Stimulated activated CD8-positive, alpha-beta memory T cell treated with anti-CD3 and anti-CD28 coated beads, Interleukin-4, amount 100 ng/mL, for 1 hour (primary cell): ENCODE measurements at places on chromosomes 6 and 20.

DNA sequence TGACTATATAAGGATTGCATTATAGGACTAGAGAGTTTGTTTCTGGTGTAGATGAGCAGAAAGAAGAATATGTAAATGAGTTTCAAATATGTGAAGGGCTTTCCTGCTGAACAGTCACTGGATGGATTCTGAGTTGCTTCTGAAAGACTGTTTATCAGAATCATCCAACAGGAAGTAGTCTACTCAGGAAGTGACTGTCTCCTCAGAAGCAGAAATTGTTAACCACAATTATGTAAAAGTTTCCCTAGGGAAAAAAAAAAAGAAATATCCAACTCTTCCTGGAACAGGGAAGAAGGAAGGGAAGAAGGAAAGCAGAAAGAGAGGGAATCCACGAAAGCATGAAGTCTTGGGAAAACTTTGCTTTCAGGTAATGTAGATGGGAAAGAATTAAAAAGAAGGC, 138.9 kb downstream of the TENT5A start:
- DNase-seq, result no peak

DNA sequence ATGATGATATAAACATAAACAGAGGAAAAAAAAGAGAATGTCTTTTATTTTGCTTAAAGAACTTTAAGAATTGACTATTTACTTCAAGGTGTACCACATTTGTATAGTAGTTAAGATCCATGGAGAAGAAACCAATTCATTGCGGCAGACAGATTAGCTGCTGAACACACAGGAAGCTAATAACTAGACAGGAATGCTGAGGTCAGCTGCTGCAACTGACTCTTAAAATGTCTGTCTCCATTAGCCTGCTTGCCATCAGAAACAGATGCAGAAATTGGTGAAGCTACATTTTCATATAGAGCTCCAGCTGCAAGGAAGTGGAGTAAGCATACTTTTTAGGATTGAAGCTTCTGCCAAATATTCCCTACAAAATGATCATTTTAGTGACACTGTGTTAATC, 939.5 kb downstream of the EPHA7 start:
- DNase-seq, result no peak

DNA sequence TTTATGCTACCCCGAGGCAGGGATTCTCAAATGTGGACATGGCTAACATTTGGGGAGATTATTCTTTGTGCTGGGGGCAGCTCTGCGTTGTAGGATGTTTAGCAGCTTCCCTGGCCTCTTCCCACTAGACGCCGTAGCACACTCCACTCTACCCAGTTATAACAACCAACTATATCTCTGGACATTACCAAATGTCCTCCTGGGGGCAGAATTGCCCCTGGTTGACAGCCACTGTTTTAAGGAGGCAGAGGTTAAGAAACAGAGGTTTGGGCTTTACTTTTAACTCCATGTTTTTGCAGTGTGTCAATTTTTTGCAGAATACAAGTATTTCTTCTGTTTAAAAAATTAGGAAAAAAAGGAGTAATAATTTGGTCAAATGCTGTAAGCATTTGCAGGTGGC, 56.2 kb upstream of the BMP6 start:
- DNase-seq, result no peak

DNA sequence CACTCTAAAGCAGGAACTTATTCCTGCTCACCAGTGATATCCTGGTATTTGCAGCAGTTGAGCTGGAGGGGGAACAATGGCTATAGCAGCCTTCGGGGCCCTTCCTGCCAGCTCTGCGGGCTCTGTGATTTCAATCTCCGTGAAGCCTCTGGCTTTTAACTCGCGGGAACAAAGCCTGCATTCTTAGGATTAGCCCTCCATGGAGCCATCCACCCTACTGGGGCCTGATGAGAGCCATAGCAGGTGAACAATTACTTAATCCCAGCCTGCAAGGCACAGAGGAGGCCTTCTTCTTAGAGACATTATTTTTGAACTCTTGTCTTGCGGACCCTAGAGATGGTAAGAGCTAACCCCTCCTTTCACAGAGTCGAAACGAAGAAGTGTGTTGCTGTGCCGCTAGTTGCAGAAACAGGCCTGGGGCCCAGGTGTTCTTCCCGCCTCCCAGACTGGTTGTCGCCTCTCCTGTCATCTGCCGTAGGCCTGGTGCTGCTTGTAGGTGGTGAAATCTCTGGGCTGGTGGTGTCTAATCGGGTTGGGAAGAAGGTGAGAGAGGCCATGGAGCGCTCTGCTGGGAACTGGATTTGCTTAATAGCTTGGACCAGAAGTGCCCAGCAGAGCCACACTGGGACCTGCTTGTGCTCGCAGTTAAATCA, 9.7 kb downstream of the GHRH start:
- DNase-seq, result no peak

- no peak for DNase-seq
Measured at GRCh38 chr6:27474172-27474465, 1.2 kb upstream of the ZNF184 start.

DNA sequence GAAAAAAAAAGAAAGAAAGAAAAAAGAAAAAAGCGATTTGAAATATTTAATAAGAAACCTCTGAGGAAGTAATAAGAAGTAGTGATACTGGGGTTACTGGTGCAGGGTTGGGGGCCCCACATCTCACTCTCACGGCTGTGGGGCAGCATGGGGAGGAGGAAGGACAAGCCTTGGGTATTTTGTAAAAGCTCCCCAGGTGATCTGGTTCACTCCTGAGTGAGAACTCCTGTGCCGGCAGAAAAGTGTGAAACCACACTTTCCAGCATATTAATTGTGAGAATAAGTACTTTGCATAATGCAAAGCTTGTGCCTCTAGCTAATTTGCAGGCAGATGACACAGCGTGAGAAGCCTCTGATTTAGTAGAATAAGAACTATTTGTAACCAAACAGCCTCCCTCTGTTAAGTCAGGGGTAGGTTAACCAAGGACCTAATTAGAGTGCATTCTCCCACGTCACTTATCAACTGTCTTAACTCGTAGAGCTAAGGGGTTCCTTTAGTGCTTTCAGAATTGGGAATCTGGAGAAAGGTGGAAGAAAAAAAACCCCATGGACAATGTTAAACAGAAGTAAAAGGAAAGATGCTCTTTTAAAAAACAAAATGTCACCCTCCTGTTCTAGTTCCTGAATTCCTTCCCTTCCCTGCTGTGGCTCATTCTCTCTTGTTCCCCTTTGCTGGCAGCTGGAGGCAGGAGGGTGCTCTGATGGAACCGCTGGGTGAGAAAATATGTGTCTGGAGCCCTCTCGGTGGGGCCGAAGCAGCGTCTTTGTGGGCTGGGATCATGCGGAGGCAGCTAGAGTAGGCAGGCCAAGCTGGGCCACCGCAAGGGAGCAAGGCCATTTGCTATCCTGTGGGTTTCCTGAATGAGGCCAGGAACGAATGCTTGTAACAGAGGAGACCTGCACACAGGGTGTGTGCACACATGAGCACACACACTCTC, 108.7 kb downstream of the FYN start:
- no peak for DNase-seq

DNA sequence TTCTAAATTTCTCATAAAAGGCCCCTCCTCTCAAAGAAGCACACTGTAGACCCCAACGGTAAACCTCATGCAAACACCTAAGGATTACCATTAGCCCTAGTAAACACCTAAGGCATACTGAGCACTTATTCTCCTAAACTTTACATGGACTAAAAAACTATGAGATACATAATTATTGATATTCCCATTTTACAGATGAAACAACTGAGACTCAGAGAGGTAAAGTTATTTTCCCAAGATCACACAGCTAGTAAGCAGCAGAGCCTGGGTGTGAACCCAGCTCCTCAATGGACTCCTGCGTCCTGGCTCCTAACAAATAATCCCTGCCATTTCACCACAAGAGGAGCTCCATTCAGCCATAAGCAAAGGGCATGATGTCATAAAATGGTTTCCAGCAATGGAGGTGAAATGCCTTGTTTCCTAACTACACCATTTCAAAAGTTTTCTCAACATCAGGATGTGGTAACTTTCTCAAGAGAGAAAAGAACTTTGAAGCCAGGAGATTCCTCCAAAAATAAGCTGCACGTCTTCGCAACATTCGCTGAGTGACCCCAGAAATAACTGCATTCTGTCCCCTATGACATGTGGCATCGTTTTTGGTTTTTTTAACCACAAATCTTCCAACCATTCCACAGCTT, 4.1 kb downstream of the ATP9A start:
- DNase-seq, result no peak

DNA sequence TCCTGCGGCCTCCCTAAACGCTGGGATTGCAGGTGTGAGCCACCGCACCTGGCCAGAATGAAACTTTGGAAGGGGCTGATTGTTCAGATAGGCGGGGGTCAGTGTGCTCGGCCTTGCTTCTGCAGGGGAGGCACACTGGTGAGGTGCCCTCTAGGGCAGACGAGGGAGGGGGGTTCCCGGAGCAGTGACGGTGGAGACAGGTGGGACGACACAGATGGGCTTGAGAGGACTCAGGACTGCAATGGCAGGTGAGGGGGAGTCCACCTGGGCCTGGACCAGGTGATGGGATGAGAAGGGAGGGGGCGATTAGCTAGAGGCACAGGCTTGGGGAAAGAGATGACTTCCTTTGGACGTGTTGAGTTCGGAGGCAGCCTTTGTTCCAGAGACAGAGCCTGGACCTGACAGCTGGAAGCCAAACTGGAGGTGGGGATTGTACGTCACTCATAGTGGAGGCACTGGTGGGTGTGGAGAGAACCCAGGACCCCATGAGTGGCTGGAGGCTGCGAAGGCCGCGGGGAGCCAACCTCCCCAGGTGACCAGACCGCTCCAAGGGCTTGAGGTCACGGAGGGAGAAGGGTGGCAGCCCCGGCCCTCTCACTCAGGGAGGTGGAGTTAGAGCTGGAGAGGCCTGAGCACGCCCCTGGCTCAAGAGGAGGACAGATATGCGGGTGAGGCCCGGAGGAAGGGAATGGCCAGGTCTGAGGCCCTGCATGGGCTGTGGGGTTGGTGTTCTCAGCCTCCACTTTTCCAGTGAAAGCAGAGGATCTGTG, 10.5 kb upstream of the MAP1LC3A start:
- no peak for DNase-seq

DNA sequence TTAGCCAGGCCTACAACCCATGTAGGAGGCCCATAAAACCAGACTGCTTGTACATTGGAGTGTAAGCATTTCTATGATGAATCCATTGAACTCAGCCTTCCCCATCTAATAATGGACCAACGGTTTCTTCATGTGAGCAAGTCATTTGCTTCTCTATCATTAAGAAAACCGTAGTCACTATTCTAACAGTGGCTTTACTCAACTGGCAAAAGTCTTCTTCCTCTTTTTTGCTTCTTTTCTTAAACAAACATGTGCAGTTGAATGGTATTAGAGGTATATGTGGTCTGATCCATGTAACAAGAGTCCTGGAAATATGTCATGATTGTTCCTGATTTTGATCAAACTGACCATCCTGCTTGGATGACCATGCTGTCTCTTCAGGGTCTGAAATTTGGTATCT, 132.4 kb upstream of the STXBP5 start:
- no peak for DNase-seq
